Stimulated activated CD4-positive, alpha-beta T cell treated with anti-CD3 and anti-CD28 coated beads, Interleukin-12 subunit alpha, Interleukin-12 subunit beta, amount 100 ng/mL, for 24 hours (primary cell): ENCODE measurements at places on chromosomes 12 and 14.

DNA sequence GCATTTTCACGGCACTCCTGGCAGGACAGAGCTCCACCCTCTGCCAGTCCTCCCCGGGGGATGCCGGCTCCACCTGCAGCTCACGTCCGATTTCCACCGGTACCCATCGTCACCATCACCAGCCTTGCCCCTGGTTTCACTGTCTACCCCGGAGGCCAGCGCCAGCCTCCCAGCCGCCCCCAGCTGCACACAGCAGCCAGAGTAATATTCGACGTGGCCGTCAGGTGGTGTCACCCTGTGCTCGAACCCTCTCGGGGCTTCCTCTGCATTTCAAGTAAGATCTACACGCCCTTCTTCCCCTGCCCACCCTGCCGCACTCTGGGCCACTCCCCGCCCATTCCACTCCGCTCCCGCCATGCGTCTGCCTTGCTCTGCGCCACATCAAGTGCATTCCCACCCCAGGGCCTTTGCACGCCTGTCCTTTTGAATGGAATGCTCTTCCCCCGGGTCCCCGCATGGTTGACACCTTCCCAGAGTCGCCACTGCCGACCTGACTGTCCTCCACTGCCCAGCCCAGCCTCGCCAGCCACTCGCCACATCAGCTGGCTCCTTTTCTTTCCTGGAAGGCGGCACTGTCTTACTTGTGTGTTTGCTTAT lies 80.3 kb downstream of the ADGRD1 start:
- DNase-seq, result no peak

- DNase-seq, result no peak
Measured at GRCh38 chr12:95231190-95231589, 13.6 kb downstream of the VEZT start.

- no peak for DNase-seq
Measured at GRCh38 chr12:49671031-49671765, 36.0 kb downstream of the FMNL3 start.

DNA sequence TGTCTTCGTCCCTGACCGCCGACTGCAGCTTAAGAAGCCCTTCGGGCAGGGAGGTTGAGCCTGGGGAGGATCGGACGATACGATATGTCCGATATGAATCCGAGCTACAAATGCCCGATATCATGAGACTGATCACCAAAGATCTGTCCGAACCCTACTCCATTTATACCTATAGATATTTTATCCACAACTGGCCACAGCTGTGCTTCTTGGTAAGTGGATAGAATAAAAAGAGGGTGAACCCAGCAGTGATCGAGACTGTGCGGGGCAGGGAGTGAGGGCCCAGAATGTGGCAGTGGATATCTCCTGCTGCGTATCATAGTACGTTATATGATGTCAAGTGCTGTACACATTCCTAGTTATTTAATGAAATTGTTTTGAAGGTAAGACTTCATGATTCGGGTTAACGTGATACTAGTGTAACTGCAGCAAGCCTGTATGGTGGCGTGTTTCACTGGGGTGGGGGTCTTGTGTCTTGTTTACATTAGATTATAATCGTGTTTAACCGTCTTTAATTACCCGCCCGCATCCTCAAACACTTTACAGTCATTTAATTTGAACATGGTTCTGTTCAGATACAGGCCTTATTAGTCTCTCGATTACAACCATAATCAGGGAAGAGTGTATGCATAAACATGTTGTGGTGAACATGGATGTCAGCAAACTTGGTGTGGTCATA lies 1.3 kb downstream of the NAA30 start:
- DNase-seq, result no peak

GRCh38 chr12:19709889-19710288 lies 270.6 kb downstream of the AEBP2 start:
- no peak for DNase-seq

- DNase-seq, result no peak
Measured at GRCh38 chr12:50765095-50765911, 1.4 kb downstream of the ATF1 start.

GRCh38 chr14:89490466-89490865 lies 73.4 kb upstream of the FOXN3 start:
- no peak for DNase-seq

GRCh38 chr14:49396801-49397200 lies 189.4 kb downstream of the RPS29 start:
- DNase-seq, result no peak

- no peak for DNase-seq
Measured at GRCh38 chr14:104872469-104873341, 7.6 kb downstream of the CEP170B start.

GRCh38 chr12:55724226-55724939 lies 4.2 kb downstream of the RDH5 start:
- DNase-seq, result peak; percentile 56

DNA sequence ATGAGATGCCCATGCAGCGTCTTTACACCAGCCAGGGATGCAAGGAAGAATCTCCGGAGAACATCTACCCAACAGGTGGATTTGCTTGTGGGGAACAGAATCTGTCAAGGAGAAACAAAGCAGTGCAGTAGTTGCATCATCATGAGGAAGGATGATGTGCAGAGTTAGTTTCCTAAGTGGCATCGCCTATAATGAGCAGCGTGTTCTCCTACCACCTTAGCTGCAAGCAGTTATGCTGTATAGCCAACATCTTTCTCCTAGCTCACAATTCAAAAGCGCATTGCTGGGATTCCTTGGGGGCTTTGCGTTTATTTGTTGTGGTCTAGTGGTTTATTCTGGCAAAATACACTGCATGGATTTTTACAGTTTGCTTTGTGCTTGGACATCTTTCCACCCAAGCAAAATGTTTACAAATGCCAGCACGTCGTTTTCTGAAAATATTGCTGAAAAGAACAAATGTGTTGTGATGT lies 233.0 kb downstream of the RGS6 start:
- no peak for DNase-seq

- peak; percentile 79 for DNase-seq
Measured at GRCh38 chr12:49763006-49763591, 21.7 kb downstream of the TMBIM6 start.

DNA sequence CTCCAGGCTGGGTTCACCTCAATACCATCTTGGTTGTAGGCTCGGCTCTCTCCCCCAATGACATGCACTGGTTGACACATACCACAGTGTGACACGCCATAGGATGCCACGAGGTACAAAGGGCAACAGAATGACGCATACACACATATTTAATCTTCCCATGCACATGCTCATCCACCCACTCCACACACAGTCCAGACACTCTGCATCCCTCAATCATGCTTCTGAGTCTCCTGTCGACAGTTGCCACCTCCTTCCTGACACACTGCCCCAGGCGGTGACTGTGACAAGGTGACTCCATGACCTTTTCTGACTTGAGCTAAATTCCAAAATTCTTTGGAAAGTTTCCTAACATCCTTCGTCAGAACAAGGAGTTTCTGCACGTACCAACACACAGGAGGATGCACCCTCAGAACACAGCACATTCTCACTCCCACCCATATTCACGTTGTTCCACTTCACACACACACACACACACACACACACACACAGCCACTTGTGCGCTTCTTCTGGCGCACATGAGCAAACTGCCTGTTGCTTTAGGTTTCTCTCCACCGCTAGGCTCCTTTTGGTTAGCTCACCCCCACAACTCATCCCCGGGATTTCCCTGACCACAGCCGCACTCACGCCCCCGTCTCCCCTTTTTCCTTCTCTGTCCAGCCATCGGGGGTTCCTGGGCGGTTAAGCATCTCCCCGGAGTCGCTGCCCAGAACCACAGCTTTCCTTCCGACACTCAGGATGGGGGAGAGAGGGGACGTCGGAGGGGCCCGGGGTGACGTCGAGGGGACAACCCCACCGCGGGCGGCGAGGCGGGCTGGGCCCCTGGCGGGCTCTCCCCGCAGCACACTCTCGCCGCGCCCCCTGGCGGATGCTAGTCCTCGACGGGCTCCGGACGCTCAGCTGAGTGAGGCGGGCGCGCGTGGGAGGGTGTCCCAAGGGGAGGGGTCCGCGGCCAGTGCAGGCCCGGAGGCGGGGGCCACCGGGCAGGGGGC lies 536 bp upstream of the WNT1 start:
- DNase-seq, result peak; percentile 84

DNA sequence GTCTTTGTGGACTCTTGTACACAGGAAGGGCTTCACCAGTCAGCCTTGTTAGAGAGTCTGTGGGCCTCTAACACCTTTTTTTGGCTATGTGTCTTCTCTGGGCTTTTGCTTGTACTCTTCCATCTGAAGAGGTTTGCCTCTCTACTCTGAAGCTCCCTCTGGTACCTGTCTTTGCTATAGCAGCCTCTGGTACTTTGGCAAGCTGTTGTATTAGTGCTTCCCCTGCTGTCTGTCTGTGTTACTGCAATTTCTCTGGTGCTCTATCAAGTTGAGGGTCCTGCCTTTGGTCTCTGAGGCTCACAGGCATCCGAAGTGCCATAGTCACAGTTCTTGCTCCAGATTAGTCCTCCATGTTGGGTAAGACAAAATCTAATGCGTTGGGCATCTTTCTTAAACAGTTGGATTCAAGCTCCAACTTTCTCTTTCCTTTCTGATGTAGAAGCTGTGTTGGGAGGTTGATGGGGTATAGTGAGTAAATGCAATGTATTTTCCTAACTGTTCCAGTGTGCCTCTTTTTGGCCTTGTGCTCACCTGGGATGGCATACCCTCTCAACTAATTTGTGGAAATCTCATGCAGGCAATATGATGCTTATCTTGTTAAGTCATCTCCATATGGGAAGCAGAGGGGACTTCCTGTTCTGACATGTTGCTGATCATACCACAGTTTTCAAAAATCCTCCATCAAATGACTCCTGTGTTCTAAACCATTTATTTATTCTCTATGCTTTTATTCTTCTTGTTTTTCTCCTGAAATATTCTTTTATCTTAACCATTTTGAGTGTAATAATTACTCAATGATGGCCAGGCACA lies 88.8 kb downstream of the ATF7IP start:
- peak; percentile 4 for DNase-seq

GRCh38 chr12:87901457-87901856 lies 127.7 kb downstream of the C12orf50 start:
- no peak for DNase-seq

GRCh38 chr14:36111822-36112583 lies 64.5 kb downstream of the PTCSC3 start:
- no peak for DNase-seq

GRCh38 chr12:104458694-104459367 lies 2.1 kb downstream of the CHST11 start:
- DNase-seq, result no peak

- no peak for DNase-seq
Measured at GRCh38 chr14:52802597-52802996, 11.2 kb upstream of the GNPNAT1 start.

- DNase-seq, result no peak
Measured at GRCh38 chr12:6326316-6327228, 15.3 kb downstream of the TNFRSF1A start.

GRCh38 chr14:30610787-30611343 lies 11.3 kb upstream of the SCFD1 start:
- no peak for DNase-seq

- no peak for DNase-seq
Measured at GRCh38 chr12:104544836-104545235, 88.1 kb downstream of the CHST11 start.

GRCh38 chr14:93036652-93037345 lies 78.9 kb downstream of the ITPK1 start:
- DNase-seq, result no peak

GRCh38 chr12:48263617-48264016 lies 60.5 kb upstream of the OR10AD1 start:
- no peak for DNase-seq

DNA sequence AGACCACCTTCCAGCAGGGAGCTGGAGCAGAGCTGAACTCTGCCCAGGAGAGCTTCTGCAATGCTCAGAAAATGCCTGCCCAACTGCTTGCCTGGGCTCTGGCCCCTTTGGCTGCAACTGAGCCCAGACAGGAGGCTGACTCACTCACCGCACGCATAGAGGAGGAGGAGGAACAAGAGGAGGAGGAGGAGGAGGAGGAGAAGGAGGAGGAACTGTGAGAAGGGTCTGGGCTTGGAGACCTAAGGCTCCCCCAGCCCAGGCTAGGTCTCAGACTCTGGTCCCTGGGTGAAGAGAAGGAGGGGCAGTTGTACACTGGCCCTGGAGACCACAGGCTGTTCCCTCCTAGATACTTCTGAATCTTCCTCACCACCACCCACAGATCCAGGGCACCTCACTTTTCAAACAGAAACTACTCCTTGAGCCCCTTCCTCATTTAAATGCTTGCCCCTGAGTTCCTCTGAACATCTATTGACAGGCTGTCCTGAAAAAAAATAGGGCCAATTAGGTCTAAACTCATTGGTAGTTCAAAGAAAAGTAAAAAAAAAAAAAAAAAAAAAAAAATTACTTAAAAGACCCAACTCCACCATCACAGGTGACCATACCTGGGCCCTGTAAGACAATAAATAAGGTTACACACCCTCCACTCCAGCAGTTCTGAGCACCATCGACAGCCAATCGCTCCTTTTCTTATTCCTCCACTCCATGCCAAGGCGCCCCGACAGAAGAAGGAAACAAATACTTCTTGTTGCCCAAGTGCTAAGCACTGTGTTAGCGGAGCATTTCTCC lies 674 bp downstream of the VDR start:
- DNase-seq, result peak; percentile 60

DNA sequence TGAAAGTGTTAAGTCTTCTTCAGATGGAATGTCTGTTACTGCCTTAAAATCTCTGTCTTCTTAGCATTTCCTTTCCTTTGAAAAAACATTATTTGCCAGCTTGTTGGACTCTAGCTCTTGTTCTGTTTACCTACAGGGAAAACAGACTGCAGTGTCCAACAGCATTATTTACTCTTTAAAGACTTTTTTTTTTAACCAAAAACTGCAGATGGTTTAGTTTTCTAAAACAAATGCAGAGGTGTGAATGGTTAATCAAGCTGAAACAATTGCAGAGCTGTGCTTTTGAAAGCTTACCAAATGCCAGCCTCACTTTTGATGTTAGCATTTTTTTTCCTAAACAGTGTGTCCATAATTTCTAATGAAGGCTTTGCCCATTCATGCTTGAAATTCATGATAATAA lies 323.3 kb downstream of the TMEM117 start:
- no peak for DNase-seq

GRCh38 chr12:630656-631632 lies 32.3 kb downstream of the NINJ2 start:
- peak; percentile 37 for DNase-seq

DNA sequence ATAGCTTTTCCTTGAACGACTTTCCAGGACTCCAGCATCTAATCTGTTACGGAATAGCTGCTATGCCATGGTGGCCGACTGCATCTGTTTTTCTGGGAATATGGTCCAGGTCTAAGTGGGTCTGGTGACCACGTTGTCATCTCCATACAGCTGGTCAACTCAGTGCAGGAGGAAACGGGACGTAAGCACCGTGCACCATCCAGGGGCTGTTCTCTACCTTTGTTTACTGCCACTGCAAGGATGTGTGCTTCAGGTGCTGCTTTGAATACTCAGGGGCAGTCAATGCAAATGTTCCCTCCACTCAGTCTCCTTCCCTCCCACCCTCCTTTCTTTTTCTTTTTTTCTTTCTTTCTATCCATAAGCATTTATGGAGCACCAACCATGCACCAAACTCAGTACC lies 648.2 kb downstream of the VRK1 start:
- no peak for DNase-seq

GRCh38 chr12:89621521-89621920 lies 87.1 kb downstream of the ATP2B1 start:
- no peak for DNase-seq

- no peak for DNase-seq
Measured at GRCh38 chr12:133217219-133217618, 18.5 kb downstream of the ANHX start.

GRCh38 chr14:53004976-53005375 lies 54.1 kb upstream of the FERMT2 start:
- DNase-seq, result no peak

GRCh38 chr12:52634266-52635056 lies 16.1 kb upstream of the KRT73 start:
- no peak for DNase-seq

GRCh38 chr12:32647275-32647674 lies 31.8 kb upstream of the DNM1L start:
- no peak for DNase-seq
